Smooth muscle cell of bladder (primary cell): ENCODE measurements at places on chromosomes 4 and X. TPM values are rescaled to one million over a fixed set of nuclear protein-coding genes. Genes with fewer than 3 reads are reported as not detected.

Gene MXRA5
- 15.9 and 21.1 TPM in 2 replicates for total RNA-seq

Gene NRK
- total RNA-seq, result under 0.01 and 2.1 TPM in 2 replicates

Gene SCML2
- 0.65 and 0.71 TPM in 2 replicates for total RNA-seq

Gene SLITRK2
- not detected in 2 replicates for total RNA-seq

Gene TMEM35A
- 3.1 and 3.4 TPM in 2 replicates for total RNA-seq

Gene NWD2
- not detected in 2 replicates for total RNA-seq

Gene LAP3
- 77.5 and 84.3 TPM in 2 replicates for total RNA-seq

Gene TLL1
- total RNA-seq, result 0.09 and 0.14 TPM in 2 replicates

Gene SOD3
- 12.2 and 19.9 TPM in 2 replicates for total RNA-seq

Gene TCP11X2
- not detected in 2 replicates for total RNA-seq

Gene FDCSP
- not detected in 2 replicates for total RNA-seq

Gene ZNF275
- 5.8 and 7.1 TPM in 2 replicates for total RNA-seq
